ENCODE measurements at places on chromosomes 16 and 17.

- DNase-seq: no peak
These were observed 7.3 kb downstream of the CX3CL1 start for GRCh38 chr16:57379579-57379978.

DNA sequence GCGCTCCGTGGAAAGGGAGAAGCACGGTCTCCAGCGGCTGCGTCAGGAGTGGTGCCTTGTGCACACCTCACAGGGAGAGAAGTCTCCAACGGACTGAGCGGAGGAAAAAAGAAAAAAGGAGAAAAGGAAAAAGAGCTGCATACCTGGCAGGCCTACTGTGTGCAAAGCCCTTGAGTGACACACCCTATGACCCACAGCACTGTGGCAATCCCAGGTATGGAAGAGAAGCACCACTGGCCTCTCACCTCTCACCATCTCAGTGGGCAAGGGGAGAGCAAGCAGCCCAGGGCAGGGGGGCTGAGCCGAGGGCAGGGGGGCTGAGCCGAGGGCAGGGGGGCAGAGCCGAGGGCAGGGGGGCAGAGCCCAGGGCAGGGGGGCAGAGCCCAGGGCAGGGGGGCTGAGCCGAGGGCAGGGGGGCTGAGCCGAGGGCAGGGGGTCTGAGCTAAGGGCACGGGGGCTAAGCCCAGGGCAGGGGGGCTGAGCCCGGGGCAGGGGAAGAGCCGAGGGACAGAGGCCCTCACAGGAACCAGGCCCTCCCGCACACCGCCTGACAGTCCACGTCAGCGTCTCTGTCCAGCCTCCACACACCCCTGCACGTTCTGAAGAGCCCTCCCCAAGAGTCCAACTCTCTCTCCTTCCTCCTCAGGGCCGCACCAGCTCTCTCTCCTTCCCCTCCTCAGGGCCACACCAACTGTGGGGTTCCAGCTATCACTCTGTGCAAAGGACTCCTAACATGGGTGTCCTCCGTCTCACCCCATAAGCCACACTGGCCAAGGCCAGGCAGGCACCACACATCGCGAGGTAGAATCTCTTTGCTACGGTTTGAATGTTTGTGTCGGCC, 105.8 kb downstream of the ZNF778 start:
- no peak for DNase-seq

GRCh38 chr16:77833921-77834634, 45.7 kb downstream of the VAT1L start:
- no peak for DNase-seq

DNA sequence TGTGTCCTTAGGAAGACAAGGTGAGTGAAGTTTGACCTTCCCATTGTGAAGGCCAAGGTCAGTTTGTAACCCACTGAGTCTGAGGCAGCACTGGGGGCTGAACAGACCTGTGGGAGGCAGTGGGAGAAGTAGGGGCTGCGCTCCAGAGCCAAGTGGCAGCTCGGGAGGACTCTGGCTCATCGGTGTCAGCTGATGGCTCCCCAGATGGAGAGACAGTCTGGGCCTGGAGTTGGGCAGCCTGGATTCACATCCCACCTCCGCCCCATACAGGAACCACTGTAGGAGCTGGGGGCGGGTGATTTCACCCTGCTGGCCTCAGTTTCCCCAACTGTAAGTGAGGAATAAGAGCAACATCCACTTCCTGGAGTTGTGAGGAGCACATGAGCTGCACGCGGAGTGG, 128.4 kb downstream of the FOXL1 start:
- no peak for DNase-seq
